Cortex of kidney (tissue), 1 donor: ENCODE measurements at places on chromosomes 4 and X.

- DNase-seq: no peak
Measured at GRCh38 chr4:97496298-97496873, 646.9 kb downstream of the STPG2 start.

DNA sequence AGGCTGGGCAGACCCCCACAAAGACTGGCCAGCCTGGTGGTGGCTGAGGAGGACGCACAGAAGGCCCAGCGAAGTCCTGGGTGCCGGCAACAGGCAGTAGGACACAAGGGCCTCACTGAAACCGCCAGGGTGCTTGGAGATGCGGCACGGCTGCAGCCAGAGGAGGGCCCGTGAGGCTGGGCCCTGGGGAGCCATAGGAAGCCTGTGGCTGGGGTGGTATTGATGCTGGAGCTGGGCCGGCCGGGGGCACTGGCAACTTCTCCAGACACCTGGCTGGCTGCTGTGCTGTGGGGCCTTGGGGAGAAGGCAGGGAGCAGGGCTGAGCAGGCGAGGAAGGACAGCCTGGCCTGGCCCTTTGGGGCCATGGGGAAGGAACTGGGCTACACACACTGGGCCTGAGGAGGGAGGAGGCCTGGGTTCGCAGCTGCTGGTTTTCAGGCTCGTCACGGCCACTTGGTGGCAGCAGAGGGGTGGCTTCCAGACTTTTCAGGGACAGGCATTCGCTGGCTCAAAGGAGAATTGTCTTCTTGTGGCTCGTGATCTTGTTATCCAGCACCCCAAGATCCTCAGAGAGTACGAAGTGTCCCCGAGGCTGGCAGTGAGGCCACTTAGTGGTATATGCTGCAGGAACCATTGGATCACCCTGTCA, 37.2 kb downstream of the ATP2B3 start:
- DNase-seq: no peak

DNA sequence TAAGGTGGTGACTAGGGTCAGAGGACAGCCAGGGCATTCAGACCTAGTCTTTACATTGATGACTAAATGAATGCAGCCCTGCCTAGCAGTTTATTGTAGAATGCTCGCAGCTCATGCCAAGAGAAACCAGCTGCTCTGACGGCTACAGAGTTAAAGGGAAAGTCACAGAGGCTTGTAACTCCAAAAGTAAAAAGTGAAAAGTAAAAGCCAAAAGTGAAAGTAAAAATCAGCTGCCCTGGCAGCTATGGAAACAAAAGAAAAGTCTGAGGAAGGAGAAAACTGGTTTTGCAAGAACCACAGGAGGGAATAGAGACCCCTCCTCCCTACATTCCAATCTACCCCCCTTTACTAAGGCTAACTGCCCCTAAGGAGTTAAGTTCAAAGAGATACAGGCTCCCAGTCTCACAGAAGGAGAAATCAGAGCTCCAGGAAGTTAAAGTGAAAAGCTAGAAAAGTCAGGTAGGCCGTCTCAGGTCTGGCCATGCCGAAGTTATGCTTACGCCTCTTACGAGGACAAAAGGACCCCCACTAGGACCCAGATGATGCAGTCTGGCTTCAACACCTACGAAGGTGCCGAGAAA, 6.0 kb downstream of the GAGE10 start:
- no peak for DNase-seq

- DNase-seq: no peak
Measured at GRCh38 chrX:53160297-53160983, 64.6 kb downstream of the KDM5C start.

GRCh38 chr4:68606240-68606639, 30.1 kb upstream of the UGT2B17 start:
- DNase-seq: no peak

GRCh38 chrX:15404401-15405096, 20.3 kb upstream of the VEGFD start:
- DNase-seq: no peak

DNA sequence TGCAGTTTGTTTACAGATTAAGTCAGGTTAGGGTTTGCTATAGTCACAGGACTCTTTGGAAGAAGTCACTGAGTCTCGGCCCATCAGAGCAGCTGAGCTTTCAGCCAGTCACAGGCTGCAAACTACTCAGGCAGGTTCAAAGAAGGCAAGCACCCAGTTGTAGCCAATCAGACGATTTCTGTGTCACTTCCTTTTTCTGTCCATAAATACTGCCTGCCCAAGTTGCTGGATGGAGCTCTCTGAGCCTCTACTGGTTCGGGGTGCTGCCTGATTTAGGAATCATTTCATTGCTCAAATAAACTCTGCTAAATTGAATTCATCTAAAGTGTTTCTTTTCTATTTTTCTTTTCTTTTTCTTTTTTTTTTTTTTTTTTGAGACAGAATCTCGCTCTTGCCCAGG, 7.3 kb upstream of the SH3BP2 start:
- DNase-seq: no peak

DNA sequence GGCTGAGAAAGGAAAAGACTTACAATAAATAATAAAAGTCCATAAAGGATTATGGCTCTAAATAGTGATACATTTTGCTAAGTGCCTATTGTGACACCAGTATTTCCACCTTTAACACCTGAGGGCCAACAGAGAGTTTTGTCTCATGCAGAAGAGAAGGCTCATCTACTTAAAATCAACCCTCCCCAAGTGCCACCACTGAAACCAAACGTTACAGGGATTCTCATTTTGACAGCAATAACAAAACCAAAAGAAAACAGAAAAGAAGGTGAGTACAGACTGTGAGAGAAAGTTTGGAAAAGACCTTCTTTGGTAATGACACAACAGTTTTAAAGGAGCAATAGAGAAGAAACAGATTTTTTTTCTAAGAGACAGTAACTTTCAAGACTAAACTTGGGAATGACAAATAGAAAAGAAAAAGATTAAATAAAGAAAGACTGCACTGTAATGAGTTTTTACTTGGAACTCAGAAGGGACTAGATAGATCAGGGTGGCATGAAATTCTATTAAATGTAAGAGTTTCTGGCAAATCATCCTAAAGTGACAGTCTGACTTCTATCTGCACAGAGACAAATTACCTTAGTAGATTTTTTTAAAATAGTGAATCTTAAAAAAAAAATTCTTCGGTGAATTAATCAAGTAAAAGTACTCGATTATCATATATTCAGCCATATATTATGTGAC, 109.7 kb downstream of the ZNF827 start:
- no peak for DNase-seq

DNA sequence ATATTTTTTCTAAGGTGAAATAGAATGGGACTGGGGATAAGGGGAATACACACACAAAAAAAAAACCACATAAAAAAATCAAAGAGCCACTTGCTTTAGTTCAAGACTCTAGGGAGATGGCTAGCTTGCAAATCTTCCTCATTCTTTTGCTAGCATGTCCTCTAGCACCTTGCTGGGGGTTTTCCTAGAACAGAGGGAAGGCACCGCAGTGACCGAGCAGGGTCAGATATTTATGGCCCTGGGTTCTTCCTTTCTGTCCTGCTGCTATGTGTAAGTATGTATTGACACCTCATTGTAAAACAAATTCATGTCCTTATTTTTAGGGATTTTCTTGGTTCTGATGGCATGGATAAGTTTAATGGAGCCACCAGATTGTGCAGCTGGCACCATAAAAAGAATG, 81.2 kb downstream of the SHISA3 start:
- DNase-seq: no peak

GRCh38 chr4:22850630-22851029, 157.9 kb downstream of the GBA3 start:
- DNase-seq: no peak

DNA sequence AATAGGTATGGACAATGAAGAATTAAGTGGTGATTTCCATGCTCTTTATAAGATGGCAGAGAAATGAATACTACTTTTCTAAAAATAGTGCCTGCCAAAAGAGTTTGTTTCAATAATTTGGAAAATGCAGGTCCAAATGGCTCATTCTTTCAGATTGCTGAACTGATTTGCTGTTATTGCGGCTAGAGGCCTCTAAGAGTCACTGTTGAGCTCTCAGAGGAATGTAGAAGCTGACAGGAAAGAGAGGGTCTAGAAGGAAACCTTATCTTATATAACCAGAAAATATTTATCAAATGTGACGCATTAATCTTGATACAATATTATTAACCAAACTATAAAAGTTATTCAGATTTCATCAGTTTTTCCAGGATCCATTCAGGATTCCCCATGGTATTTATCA, 65.7 kb upstream of the PAGE1 start:
- no peak for DNase-seq

GRCh38 chr4:158163941-158164767, 8.7 kb downstream of the GASK1B start:
- DNase-seq: no peak

GRCh38 chrX:40267334-40268187, 169.8 kb upstream of the BCOR start:
- DNase-seq: no peak

- DNase-seq: no peak
Measured at GRCh38 chr4:172962564-172963353, 205.9 kb upstream of the GALNT7 start.

DNA sequence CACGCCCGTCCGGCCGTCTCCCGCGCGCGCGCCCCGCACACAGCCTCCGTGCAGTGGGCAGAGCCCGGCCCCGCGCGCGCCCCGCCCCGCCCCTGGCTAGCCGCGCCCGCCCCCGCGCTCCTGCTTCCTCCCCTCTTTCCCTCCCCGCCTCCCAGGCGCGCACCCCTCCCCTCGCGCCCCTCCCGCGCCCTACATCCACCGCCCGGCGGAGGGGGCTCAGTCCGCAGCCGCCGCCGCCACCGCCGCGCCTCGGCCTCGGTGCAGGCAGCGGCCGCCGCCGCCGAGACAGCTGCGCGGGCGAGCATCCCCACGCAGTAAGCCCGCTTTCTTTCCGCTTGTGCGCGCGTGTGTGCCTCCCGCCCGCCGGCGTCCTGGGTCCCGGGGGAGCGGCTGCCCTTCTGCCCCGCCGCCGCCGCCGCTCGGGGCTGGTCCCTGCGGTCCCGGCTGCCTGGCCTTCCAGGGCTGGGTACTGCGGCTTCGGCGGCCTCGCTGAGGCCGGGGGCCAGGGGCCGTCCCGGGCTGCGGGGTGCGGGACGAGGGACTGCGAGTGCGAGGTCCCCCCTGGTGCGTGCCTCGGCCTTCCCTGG, at the start of gene FHL1:
Gene FHL1 (plus strand): TSS at position 219 of the 587 bp plus-strand sequence.
- no peak for DNase-seq

- DNase-seq: no peak
Measured at GRCh38 chr4:162650166-162650565, 486.4 kb upstream of the FSTL5 start.

- no peak for DNase-seq
Measured at GRCh38 chr4:101254776-101255175, 92.5 kb downstream of the PPP3CA start.

- no peak for DNase-seq
Measured at GRCh38 chrX:110108381-110108821, 105.5 kb downstream of the TMEM164 start.

DNA sequence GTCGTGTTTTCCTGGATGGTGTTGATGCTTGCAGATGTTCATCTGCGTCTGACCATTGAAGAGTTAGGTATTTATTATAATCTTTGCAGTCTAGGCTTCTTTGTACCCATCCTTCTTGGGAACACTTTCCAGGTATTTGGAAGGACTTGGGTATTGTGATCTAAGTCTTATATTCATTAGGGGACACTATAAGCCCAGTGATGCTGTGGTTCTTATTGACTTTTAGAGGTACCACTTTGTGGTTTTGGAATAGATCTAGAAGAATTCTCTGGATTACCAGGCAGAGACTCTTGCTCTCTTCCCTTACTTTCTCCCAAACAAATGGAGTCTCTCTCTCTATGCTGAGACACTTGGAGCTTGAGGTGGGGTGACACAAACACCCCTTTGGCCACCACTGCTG, 41.6 kb downstream of the AFM start:
- DNase-seq: no peak

DNA sequence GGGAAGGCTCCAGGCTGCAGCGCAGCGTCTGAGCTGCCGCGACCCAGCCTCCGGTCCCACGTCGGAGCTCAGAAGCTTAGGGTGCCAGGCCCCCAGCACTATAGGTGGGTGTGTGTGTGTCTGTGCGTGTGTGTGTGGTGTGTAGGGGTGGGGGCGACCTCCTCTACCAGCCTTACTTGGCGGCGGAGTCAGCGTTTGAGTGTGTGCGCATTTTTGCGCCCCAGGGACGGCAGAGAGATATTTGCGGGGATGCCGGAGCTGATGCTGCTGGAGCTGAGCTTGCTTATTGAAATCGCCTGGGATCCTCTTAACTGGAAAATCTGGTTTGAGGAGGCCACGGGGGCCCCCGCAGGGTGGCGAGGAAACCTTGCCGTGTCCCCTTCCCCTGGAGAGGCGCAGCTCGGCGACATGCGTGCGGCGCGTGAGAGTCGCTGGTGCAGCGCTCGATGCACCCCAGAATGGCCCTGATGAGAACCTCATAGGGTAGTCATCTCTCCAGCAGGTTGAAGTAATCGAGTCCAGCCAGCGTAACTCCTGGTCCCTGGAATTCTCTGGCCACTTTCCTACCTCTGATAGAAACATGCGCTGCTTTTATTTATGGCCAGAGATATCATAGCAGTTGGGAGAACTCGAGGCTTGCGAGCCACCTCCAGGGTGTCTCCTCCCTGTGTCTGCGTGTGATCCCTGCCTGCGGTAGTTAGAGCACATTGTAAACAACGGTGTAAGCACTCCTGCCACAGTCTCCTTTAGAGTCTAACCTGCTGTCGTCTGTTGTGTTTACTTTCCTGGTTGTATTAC, 2.7 kb downstream of the ADGRL3 start:
- no peak for DNase-seq
